ENCODE measurements at places on chromosomes 5 and 9.

GRCh38 chr9:79945495-79945894, 373.7 kb downstream of the TLE4 start:
- no peak for DNase-seq

DNA sequence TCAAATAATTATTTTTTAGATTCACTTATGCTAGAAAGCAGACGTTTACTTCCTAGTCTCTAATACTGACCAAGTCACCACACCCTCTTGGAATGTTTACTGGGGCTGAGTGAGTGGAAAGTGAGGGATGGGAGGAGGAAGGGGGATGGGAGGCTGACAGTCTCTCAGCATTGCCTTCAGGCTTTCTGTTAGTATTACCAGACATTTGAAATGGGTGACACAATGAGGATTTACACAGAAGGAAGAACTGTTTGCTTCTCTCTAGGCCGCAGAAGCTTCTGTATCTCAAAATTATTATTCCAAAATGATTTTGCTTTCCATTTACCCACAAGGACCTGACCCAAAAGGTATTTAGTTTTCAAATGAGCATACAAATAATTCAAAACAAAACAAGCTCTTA, 232.8 kb upstream of the ZNF608 start:
- no peak for DNase-seq

- no peak for DNase-seq
Observed at GRCh38 chr9:35729101-35729500, 2.9 kb downstream of the TLN1 start.

DNA sequence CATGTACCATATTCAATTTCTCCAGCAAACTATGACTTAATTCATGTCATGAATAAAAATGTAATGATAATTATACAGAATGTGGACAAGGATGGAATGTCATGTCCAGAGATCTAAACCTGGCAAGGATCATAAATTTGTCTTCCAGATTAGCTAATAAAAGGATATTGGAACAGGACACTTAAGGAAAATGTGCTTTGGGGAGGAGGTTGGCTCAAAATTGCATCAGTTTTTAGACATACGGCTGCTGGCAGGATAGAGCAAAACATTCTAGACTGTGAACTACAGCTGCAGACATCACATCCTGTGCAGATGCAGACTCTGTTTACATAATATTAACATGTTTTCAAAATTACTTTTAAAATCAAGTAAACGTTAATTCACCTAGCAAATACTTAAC, 248.4 kb downstream of the TLR4 start:
- no peak for DNase-seq

DNA sequence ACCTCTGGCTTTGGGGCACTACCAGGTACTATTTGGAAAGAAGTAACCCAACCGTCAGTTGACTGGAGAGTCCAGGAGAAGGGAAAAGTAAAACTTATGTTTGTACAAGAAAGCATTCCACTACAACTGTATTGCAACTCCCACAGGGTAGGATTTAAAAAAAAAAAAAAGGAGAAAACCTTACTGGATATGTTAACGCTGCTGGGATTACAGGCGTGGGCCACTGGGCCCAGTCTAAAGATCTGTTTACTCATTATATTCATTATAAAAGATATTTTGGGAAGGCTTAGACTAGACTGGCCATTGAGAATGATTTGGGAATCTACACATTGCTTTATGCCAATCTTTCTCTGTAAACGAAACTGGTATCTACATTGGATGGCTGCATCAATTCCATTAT, 86.6 kb downstream of the USP20 start:
- DNase-seq = no peak

DNA sequence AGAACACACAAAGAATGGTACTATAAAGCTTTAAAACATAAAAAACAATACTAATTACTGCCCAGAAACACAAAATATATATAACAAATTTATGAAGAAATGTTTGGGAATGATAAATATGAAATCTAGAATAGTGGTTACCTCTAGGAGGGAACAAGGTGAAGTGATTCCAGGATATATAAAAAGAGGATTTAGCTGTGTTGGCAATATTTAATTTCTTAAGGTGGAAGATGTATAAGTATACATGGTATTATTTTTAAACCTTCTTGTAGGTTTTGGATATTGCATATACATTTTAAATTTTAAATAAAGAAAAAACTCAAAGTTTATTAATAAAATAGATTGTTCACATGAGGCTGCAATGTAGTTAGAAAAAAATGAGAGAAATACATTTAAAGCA, 112.7 kb upstream of the ZNF618 start:
- DNase-seq = no peak

GRCh38 chr5:179218943-179219330, 126.3 kb downstream of the ADAMTS2 start:
- no peak for DNase-seq

- no peak for DNase-seq
Observed at GRCh38 chr9:131432050-131432449, 38.2 kb downstream of the PRRC2B start.

DNA sequence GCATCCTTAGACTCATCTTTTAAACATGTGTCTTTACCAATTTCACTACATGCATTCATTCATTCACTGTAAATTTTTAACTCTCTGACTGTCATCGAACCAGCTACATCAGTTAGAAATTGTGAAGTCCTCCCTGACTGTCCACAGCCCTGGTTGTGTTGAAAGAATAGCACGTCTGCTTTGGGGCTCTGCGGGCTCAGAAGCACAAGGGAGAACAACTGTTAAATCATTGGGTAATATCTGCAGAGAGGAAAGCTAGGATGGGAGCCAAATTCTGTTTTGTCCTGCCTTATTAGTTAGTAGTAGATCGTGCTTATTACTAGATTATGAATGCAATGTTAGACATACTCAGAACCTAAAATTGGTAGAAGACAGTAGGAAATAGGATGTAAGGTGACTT, 26.3 kb upstream of the FAM120AOS start:
- no peak for DNase-seq

GRCh38 chr9:92384375-92384774, 20.0 kb downstream of the OGN start:
- DNase-seq = no peak

GRCh38 chr9:16417749-16418148, 452.7 kb downstream of the BNC2 start:
- DNase-seq = no peak

- DNase-seq = no peak
Observed at GRCh38 chr9:35499029-35499700, 9.3 kb downstream of the RUSC2 start.

DNA sequence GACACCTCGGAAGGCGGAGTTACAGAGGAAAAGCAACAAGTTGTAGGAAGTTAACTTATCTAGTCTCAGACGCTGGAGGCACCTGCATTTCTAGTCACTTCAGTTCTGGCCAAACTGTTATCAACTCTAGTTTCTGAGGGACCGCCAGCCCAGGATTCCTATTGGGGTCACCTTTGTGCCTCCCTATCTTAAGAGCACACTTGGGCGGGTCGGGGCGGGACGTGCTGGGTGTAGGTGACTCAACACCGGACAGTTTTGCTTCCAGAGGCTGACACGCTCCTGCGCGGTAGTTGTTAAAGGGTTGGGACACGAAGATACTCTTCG, 679 bp upstream of the KDM4C start:
- DNase-seq = peak; percentile 54

- no peak for DNase-seq
Observed at GRCh38 chr5:16932401-16932800, 3.7 kb downstream of the MYO10 start.

GRCh38 chr9:83599071-83599470, 23.9 kb upstream of the IDNK start:
- no peak for DNase-seq

DNA sequence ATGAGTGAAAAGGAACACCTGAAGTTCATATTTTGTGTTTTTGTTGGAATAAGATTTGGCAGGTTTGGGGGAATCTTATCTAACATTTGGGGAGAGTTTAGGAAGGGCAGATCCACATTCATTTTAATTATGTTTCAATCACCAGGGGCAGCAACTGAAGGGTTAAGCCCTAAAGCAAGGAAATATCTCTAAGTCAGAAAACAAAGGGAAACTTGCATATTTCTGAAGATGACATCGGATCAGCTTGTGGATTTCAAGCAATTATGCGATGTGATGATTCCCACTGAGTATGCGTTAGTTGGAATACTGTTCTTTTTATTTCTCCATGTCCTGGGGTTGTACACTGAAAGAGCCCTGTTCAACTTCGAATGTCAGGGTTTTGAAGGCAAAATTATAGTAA, 59.8 kb upstream of the NFIB start:
- no peak for DNase-seq

DNA sequence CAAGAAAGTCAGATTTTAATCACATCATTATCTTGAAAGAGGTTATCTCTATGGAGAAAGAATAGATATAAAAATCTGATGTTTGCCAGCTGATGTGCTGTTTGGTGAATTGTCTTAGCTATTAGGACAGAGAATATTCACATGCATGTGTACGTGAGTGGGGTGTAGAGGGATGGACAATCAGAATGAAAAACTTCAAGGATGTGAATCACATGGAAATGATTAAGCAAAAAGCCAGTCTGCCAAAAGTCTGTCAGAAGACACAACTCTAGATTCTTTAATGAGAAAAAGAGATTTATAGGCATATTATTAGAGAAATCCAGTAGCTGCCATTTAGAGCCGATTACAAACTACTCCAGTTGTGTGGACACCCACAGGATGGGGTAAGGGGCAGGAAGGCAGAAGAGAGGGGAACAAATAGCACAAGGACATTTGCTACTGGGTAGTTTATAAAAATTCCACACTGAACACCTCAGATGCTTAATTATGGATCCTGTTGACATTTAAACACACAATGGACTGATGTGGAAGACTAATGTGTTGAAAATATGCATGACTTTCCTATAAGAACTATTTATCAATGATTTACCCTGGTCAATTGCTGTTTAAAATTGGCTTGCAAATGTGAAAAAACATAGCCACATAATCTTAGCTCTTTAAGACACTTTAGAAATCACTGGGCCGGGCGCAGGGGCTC, 127.4 kb downstream of the PTTG1 start:
- DNase-seq = no peak

DNA sequence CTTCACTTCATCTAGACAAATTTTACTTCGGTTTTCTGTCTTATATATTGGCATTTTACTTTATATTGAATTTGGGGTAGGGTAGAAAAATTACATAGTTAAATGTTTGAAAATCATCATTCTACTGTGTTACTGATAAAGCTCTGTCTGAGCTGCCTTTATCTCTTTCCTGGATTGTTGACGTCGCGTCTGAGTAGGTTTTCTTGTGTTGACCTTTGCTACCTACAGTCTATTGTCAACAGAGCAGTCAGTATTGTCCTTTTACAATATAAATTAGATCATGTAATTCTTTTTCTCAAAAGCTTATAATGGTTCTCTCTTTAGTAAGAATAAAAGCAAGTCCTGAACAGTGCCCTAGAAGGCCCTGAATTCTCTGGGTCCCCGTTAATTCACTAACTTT, 128.2 kb downstream of the HACD4 start:
- no peak for DNase-seq

- no peak for DNase-seq
Observed at GRCh38 chr9:94867842-94868312, 141.4 kb downstream of the AOPEP start.

Measured in right renal cortex interstitium (tissue), 3 donors.